ENCODE measurements at places on chromosomes 3 and 15. TPM values are rescaled to one million over a fixed set of nuclear protein-coding genes. Genes with fewer than 3 reads are reported as not detected.

The KLHL6 gene
- 0.35 TPM for total RNA-seq

The CSPG5 gene
- total RNA-seq: 0.12 TPM

The SOX2 gene
- not detected for total RNA-seq

GRCh38 chr3:151226088-151226563, 23.1 kb upstream of the GPR171 start:
- no peaks in the 10 kb centered on the region for H3K27me3 ChIP-seq
- no peak overlapping the region for H3K27ac ChIP-seq
- DNase-seq: no peak
- no peaks in the 10 kb centered on the region for H3K36me3 ChIP-seq
- no peaks in the 10 kb centered on the region for H3K4me1 ChIP-seq
- no peak overlapping the region for H3K4me3 ChIP-seq

- H3K27ac ChIP-seq: no peak overlapping the region
- no peaks in the 10 kb centered on the region for H3K36me3 ChIP-seq
- no peak for DNase-seq
- no peaks in the 10 kb centered on the region for H3K27me3 ChIP-seq
Observed at GRCh38 chr3:161977850-161978249, 481.2 kb downstream of the OTOL1 start.

DNA sequence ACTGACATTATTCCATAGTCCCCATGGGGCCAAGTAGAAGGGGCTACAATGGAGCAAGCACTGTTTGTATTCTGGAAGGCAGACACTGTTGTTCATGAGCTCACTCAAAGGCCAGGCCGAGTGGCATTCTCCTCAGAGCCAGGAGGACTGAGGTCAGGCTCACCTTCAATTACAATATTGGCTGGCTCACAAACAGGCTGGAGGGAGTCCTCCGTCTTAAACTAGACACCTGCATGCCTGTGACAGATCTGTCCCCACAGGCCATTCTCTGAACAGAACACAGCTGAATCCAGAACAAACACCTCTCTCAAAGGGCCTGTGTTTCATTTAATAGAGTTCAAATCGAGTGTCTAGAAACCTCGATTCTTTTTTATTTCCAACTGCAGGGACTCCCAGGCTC, 347.4 kb upstream of the PPP2R3A start:
- no peaks in the 10 kb centered on the region for H3K4me1 ChIP-seq
- no peak overlapping the region for H3K4me3 ChIP-seq
- no peak overlapping the region for H3K27ac ChIP-seq
- no peak for DNase-seq
- no peaks in the 10 kb centered on the region for H3K27me3 ChIP-seq

GRCh38 chr3:31184261-31185061, 290.0 kb upstream of the GADL1 start:
- no peaks in the 10 kb centered on the region for H3K4me1 ChIP-seq
- no peaks in the 10 kb centered on the region for H3K27me3 ChIP-seq
- no peak overlapping the region for H3K27ac ChIP-seq
- no peak overlapping the region for H3K4me3 ChIP-seq
- no peak for DNase-seq

DNA sequence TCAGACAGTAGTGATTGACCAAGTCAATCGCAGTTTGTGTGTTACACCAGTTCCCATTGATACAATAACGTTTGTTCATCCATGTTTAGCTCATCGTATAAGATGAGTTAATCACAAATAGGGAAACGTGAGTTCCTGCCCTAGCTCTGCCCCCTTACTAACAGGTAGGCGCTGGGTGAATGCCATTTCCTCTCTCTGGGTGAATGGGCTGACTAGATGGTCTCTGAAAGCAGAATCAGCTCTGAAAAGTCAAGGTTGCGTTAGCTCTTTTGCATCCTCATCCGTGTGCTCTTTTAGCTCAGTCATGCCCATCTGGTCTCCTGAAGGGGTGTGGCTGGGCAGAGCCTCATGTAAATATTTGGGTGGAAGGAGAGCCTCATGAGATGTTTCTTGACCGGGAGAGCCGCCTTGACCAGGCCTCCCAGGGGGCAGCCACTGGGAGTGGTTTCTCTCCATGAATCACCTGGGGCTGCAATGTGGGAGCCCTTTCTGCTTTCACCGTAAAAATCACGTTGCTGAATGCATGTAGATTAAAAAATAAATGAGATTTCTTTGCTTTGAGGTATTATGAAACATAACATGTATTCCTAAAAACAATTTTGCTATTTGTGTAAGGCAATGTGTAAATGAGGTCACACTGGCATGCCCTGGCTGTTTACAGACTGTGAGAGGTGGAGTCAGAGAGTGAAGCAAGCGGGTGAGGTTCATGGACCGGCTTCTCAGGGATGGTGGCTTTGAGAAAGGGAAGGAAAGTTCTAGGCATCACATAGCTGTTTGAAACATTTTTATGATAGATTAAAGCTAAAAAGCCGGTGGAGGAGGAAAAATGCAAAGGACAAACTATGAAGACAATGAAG, 108.4 kb upstream of the RASGRP1 start:
- no peaks in the 10 kb centered on the region for H3K4me1 ChIP-seq
- no peaks in the 10 kb centered on the region for H3K27me3 ChIP-seq
- H3K27ac ChIP-seq: no peak overlapping the region
- no peak for DNase-seq
- H3K36me3 ChIP-seq: no peaks in the 10 kb centered on the region

The SLCO2A1 gene
- total RNA-seq: 4.6 TPM

The SLC12A1 gene
- total RNA-seq: not detected

DNA sequence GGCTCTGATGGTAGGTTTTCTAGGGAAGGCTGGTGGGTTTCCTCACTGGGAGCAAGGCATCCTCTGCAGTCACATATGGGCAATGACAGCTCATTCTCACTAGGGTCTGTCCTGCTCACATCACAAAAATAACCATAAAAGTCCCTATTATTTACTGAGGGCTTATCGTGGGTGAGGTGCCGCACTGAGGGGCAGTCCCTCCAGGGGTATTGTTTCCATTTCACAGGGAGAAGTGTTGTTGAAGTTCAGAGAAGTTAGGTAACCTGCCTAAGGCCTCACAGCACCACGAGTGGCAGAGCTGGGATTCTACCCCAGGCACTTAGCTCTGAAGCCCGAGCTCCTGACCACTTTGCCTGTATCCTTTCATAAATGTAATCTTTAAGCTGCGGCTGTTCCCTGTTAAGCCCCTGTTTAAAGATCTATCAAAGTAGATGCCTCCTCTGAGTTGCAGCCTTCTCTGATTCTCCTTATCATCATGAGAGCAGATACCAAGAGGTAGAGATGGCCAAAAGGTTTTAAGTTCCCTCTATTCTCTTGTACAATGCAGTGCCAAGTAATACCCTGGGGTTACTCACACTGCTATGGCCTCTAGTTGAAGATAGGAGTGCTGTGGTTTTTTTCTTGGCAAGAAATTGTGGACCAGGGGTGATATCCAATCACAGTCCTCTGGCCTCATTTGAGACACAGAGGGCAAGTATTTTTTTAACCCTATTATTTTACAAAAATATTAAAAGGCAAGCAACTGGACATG, 107.0 kb downstream of the RPLP1 start:
- H3K4me3 ChIP-seq: no peak overlapping the region
- no peak overlapping the region for H3K27ac ChIP-seq
- no peaks in the 10 kb centered on the region for H3K36me3 ChIP-seq
- H3K27me3 ChIP-seq: no peaks in the 10 kb centered on the region
- peaks cover 19% of the 10 kb centered on the region for H3K4me1 ChIP-seq

GRCh38 chr15:82105451-82106215, 59.8 kb upstream of the MEX3B start:
- H3K36me3 ChIP-seq: no peaks in the 10 kb centered on the region
- H3K27ac ChIP-seq: no peak overlapping the region
- H3K4me1 ChIP-seq: no peaks in the 10 kb centered on the region
- H3K27me3 ChIP-seq: no peaks in the 10 kb centered on the region

The STAC gene
- total RNA-seq: 0.12 TPM

GRCh38 chr15:99212406-99212805, 37.0 kb downstream of the TTC23 start:
- H3K4me3 ChIP-seq: no peak overlapping the region
- H3K27me3 ChIP-seq: no peaks in the 10 kb centered on the region
- peaks cover under 1% of the 10 kb centered on the region for H3K36me3 ChIP-seq
- H3K4me1 ChIP-seq: no peaks in the 10 kb centered on the region
- DNase-seq: no peak

GRCh38 chr3:36166477-36166876, 213.8 kb upstream of the STAC start:
- H3K4me3 ChIP-seq: no peak overlapping the region
- no peaks in the 10 kb centered on the region for H3K27me3 ChIP-seq
- no peak for DNase-seq
- H3K27ac ChIP-seq: no peak overlapping the region
- no peaks in the 10 kb centered on the region for H3K36me3 ChIP-seq
- no peaks in the 10 kb centered on the region for H3K4me1 ChIP-seq

- no peak overlapping the region for H3K4me3 ChIP-seq
- H3K27me3 ChIP-seq: no peaks in the 10 kb centered on the region
- H3K4me1 ChIP-seq: peaks cover 33% of the 10 kb centered on the region
- H3K36me3 ChIP-seq: no peaks in the 10 kb centered on the region
- DNase-seq: no peak
- peak overlapping the region; percentile 50 for H3K27ac ChIP-seq
Observed at GRCh38 chr3:53038679-53039375, 7.0 kb downstream of the SFMBT1 start.

- DNase-seq: no peak
- H3K4me3 ChIP-seq: no peak overlapping the region
- H3K27ac ChIP-seq: no peak overlapping the region
- no peaks in the 10 kb centered on the region for H3K4me1 ChIP-seq
- no peaks in the 10 kb centered on the region for H3K36me3 ChIP-seq
Observed at GRCh38 chr15:82298520-82298919, 35.9 kb downstream of the SAXO2 start.

GRCh38 chr3:47950453-47951169, 65.6 kb downstream of the MAP4 start:
- no peaks in the 10 kb centered on the region for H3K36me3 ChIP-seq
- no peaks in the 10 kb centered on the region for H3K27me3 ChIP-seq
- peaks cover 4% of the 10 kb centered on the region for H3K4me1 ChIP-seq
- H3K4me3 ChIP-seq: no peak overlapping the region
- no peak overlapping the region for H3K27ac ChIP-seq

DNA sequence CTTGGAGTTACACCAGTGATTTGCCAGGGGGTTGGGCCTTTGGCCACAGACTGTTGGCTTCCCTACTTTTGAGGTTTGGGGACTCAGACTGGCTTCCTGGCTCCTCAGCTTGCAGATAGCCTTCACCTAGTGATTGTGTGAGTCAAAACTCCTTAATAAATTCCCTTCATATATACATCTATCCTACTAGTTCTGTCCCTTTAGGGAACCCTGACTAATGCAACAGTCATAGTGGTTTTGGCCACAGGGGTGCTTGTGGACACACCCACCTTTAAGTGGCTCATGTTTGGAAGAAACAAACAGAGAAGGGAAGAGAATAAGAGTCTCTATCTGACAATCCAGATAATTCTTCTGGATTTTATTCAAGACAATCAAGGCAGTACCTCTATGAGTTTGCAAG, 457.7 kb downstream of the EPHA3 start:
- no peak overlapping the region for H3K27ac ChIP-seq
- H3K4me1 ChIP-seq: no peaks in the 10 kb centered on the region
- DNase-seq: no peak
- H3K4me3 ChIP-seq: no peak overlapping the region

DNA sequence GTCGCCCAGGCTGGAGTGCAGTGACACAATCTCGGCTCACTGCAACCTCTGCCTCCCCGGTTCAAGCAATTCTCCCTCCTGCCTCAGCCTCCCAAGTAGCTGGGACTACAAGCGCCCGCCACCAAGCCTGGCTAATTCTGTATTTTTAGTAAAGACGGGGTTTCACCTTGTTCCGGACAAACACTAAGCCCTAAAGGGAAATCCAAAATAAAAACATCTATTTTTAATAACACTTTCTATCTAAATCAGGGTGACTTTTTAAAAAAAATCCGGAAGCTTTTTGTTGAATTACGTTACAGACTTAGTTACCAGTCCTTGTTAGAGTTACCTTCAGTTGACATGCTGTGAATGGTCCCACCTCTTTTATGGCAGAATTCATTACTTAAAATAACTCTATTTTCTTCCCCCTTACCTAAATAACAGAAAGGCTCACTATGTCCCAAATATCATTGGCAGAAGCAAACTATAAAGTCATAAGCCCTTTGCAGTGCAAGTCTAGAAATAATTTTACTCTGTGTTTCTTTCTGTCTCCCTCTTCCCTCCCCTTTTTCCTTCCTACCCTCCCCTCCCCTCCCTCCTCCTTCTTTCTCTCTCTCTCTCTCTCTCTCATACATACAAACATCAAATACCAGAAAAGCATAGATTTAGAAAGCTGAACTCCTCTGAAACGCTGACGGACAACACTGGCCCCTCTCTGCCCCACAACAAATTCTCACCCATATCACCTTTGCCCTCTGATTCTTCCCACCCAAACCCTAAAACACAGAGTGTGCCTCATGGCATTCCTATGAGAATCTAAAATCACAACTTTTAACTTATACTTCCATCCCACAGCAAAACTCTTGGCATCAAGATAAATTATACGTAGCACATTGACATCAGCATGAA, 18.3 kb downstream of the THBS1 start:
- no peak for DNase-seq
- peaks cover 16% of the 10 kb centered on the region for H3K36me3 ChIP-seq
- H3K4me3 ChIP-seq: no peak overlapping the region
- H3K4me1 ChIP-seq: no peaks in the 10 kb centered on the region
- no peaks in the 10 kb centered on the region for H3K27me3 ChIP-seq

The DUOXA2 gene
- total RNA-seq: 7.3 TPM

The GDPGP1 gene
- 5.4 TPM for total RNA-seq

DNA sequence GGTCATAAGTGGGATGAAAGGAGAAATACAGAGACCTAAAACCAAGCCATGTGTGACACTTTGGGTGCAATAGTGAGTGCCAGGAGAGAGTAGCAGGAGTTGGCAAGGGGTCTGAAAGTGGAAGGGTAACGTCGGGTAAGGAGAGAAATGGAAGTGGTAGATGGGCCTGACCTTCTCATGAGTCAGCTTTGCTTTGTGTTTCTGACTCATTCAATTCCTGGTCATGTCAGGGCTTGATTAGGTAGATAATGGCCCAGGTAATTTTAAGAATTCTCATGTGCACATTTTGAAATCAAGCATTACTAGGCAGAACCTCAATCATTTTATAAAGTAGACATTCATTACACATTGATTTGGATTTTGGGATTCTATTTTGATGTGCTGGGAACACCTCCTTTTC, 262.5 kb downstream of the SOX2 start:
- no peak overlapping the region for H3K27ac ChIP-seq
- H3K36me3 ChIP-seq: no peaks in the 10 kb centered on the region
- DNase-seq: no peak
- no peaks in the 10 kb centered on the region for H3K27me3 ChIP-seq
- H3K4me1 ChIP-seq: no peaks in the 10 kb centered on the region
- H3K4me3 ChIP-seq: no peak overlapping the region

The SYNPR gene
- total RNA-seq: not detected

The GNAT1 gene
- total RNA-seq: not detected

The HCLS1 gene
- total RNA-seq: 12.3 TPM

The KIF23 gene
- total RNA-seq: 0.85 TPM

- H3K4me3 ChIP-seq: no peak overlapping the region
- DNase-seq: no peak
- H3K36me3 ChIP-seq: no peaks in the 10 kb centered on the region
- no peaks in the 10 kb centered on the region for H3K4me1 ChIP-seq
Observed at GRCh38 chr3:16067837-16068471, 106.5 kb upstream of the GALNT15 start.

All from pancreas (tissue), 10 donors.